ENCODE measurements at places on chromosomes 16 and 17.

GRCh38 chr17:72274614-72275013, 153.8 kb downstream of the SOX9 start:
- no peak for DNase-seq

DNA sequence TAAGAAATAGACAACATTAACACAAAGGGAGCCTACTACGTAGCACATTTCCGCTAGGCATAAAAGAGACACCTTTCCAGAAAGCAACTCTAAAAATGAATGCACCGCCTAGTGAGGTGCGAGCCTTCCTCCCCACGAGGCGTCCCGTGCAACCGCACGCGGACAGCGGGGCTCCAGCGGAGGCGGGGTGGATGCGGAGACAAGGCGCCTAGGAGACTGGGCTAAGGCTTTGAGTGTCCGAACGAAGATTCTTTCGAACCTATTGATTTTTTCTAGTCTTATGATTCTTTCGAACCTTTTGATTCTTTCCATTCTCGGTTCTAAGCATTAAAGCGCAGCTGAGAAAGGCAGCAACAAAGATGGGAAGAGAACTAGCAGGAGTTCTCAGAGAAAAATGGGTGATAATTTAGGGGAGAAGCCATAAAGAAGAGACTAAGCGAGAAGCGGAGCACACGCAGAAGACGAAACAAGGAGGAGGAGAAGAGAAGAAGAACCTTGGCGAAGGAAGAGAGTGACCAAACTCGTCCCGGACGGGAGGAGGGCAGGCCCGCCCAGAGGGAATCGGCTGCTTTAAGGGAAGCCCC, 394 bp upstream of the CPD start:
- peak; percentile 21 for DNase-seq

- peak; percentile 5 for DNase-seq
Observed at GRCh38 chr16:75733305-75734211, 7.3 kb upstream of the CPHXL start.

DNA sequence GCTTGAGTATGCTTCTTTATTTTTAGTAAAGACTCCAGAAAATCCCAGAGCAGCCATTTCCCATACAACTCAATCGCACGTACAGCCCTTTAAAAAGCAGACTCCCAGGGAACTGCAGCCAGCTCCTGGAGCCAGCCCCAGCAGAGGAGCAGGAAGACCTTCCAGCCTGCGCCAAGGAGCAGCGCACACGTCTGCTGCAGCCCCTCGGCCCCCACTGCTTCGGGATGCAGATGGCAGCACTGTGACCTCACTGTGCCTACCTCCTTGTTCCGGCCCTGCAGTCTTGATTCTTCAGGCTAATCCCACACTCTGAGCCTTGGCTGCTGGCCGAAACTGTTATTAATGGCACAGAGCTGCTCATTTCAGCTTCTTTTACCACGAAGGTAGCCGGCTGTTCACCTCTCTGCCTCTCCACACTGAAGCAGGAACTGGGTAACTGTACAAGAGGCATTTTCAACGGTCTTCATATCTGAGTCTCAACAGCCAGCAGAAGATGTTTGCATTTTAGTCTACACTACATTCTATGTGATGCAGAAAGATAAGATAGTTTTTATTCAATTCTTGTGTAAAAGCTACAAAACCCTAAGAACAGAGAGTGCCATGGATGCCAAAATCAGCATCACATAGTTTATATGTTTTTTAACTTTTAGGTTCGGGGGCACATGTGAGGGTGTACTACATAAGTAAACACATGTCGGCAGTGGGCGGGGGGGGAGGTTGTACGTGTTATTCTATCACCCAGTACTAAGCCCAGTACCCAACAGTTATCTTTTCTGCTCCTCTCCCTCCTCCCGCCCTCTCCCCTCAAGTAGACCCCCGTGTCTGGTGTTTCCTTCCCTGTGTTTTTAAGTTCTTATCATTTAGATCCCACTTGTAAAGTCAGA, 130.9 kb downstream of the ANKRD11 start:
- DNase-seq: no peak

DNA sequence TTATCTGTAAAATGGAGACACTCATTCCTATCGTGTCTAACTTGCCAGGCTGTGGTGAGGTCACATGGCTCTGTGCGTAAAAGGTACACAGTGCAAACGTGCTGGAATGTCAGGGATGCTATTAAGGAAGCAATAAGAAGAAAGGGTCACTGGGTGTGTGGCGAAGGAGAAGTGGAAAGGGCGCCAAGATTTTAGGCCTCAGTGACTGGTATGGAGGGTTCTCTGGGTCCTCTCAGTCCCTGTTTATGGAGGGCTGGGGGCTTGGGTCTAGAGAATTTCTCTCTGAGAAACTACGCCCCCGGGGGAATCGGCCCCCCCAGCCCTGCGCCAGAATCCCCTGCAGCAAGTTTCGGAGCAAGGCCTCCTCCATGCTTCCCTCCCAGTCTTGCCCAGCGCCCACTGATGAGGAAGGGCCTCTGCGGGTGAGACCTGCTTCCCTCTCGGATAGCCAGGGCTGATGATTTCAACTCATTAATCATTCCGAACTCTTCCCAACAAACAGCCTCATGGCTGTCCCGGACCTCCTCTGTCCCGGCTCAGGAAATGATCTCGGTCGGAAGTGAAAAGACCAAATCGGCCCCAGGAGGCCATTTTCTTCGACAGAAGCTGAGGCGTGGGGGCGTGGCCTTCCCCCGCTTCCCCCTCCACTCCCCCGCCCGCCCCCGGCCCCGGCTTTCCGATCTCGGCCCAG, 1.2 kb upstream of the HEXIM1 start:
- peak; percentile 81 for DNase-seq

DNA sequence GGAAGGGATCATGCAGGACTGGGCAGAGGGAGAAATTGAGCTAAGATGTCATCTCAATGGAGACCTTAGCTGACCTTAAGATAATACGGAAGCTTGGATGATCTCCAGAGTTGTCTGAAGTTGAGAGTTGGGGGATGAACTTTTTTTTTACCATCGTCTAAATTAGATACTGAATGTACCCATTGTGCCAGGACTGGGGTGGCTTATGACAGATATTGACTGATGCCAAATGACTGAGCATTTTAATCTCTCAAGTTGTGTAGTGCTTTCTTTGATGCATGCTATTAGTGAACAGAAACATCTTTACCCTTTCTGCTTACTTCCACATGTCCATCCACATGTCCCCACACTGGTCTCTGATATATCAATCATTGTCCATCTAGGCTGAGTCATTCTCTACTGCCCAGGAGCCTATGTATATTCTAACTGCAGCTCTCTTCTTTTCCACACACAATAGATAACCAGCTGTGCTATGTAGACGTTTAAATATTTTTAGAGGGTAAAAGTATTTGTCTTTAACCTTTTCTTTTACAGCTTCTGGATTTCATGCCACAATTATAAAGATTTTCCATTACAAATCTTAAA, 60.2 kb upstream of the ZKSCAN2 start:
- DNase-seq: no peak

DNA sequence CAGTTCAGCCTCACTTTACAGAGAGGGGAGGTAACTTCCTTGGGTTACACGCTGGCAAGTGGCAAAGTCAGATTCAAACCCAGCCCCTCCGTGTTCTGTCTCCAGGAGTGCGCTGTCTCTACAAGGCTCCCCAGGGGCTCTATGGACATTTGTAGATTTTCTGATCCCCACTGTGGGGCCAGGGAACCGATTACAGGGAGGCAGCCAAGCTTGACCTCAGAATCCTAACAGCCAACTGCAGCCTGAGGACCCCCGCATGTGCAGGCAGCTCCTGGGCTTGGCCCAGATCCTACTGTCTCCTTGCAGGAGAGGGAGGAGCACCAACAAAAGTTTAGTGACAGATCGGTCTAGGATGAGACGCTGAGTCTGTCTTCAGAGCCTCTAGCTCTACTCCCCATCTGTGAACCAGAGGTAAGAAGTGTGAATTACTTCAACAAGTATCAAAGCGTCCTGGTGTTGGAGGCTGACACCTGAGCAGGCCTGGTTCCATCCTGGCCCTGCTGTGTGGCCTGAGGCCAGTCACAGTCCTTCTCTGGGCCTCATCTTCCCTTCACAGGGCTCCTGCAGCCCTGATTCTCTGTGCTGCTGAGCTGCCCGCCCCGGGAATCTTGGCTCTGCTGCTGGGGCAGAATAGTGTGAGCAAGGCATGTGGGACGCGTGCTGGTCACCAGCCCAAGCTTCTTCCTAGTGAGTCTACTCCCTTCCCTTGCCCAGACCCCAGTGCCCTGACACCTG, 9.2 kb upstream of the NATD1 start:
- DNase-seq: no peak

- no peak for DNase-seq
Observed at GRCh38 chr17:70804161-70804560, 634.8 kb downstream of the KCNJ2 start.
